ENCODE measurements at places on chromosomes 5 and 9. TPM values are rescaled to one million over a fixed set of nuclear protein-coding genes. Genes with fewer than 3 reads are reported as not detected.

Gene NEURL1B
- total RNA-seq: 2.8 TPM

Gene EHMT1
- 61.7 TPM for total RNA-seq

Gene RNF183
- 1.5 TPM for total RNA-seq

Gene PCDHA3
- total RNA-seq: 0.10 TPM

Gene MCTP1
- 28.4 TPM for total RNA-seq

Gene MED27
- 17.0 TPM for total RNA-seq

Gene NUTM2F
- not detected for total RNA-seq

All from Calu3 (cell line).